Activated T-cell treated with anti-CD3 and anti-CD28 coated beads for 1 hour (primary cell): ENCODE measurements at places on chromosomes 16 and 17.

DNA sequence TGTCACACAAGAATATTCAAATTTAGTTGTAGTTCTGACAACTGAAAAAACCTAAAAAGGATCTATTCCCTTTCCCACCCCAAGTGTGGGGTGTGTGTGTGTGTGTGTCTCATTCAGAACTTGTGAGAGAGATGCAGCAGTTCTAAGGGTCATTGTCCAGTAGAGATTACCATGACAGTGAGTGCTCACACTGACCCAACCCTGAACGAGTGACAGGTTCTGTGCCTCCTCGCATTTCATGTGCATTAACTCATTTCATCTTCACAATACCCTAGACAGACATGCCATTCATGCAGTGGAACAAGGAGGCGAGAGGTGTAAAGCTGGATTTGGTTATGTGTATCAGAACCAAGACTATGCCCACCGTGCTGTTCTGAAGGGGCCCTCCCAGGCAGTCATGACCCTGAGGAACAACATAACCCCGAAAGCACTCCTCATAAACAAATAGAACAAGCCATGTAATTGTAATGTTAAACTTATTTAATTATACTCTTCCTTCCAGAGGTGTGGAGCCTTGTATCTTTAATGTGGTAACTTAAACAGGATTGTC lies 102.1 kb downstream of the CLEC16A start:
- no peak for DNase-seq

GRCh38 chr17:79632432-79632735 lies 21.5 kb upstream of the RBFOX3 start:
- no peak for DNase-seq

GRCh38 chr16:81443688-81444447 lies 740 bp upstream of the CMIP start:
- no peak for DNase-seq

- peak; percentile 58 for DNase-seq
Measured at GRCh38 chr17:67386965-67387551, 10.0 kb downstream of the PITPNC1 start.
